ENCODE measurements at places on chromosomes 7 and 10. TPM values are rescaled to one million over a fixed set of nuclear protein-coding genes. Genes with fewer than 3 reads are reported as not detected.
A peak's percentile ranks its signal among the peaks of the same experiment; 100 is the strongest.

Gene MEIG1
- 2.6 TPM for total RNA-seq

Gene ZKSCAN1
- total RNA-seq = 22.1 TPM

GRCh38 chr7:141119187-141119586 is 45.3 kb downstream of the TMEM178B start:
- DNase-seq = no peak

DNA sequence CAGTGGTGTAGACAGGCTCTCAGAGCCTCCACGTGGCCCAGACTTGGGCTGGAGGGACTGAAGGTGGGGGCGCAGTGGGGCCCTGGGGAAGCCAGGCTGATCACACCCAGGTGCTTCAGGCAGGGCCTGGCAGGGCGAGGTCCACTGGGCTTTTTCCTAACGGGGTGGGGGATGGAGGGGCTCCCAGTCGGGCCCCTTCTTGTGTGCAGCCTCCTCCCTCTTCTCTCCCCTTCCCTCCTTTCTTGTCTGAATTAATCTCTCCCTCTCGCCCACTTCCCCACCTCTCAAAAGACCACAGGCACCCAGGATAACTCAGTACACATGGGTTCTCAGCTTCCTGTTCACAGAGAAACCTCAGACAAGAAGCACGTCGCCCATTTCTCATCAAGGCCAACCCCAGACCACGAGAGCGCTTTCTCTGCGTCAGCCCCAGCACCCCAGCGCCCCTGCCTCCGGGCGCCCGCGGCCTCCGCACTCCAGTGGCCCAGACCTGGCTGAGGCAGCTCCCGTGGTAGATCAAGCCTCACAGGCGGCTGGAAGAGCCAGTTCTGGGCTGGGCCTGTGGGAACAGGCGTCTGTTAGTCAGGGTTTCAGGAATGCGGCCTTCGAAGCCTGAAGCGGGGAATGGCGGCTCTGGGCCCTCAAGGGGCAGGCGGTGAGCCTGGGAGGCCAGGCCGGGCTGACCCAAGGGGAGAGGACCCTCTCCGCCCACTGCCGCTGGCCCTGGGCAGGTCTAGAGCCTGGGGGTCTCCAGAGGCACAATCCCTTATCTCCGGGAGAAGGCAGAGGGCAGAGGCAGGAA is 50.6 kb downstream of the PWWP2B start:
- no peak for DNase-seq

DNA sequence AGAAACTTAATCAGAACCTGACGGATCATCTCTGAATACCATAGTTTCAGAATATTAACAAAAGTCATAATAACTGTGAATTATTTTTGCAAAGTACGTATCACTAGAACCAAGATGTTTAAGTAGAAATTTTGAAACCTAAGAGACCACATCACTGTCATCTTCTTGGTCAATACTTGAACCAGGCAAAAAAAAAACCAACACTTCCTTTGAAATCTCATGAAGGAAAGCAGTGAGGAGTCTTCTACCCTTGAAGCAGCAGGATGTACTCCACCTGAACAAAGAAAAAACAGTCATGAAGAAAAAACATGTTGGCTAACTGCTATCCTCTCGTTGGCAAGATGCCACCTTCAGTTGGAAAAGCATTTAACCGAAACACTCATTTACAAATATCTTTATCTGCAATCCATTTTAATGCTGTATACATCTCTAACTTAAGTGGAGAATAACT is 82.4 kb downstream of the SRPK2 start:
- no peak for DNase-seq

Gene GALNT17
- total RNA-seq = not detected

DNA sequence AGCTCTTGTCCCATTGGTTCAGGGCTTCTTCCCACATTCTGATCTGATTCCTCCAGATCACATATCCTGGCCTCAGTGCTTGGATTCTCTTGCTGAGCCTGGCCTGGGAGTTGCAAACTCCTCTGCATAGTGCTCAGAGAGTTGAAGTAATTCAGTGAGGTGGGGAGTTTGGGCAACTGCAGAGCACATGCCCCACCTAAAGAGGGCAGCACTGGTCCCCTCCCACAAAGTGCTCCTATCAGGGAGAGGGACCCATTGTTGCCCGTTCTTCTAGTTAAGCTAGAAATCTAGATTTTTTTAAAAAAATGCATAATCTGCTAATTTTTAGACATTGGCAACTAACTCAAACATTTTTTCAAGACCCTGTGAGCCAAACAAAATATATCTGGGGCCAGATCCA is 45.1 kb downstream of the CHN2 start:
- peak; percentile 92 for DNase-seq
